ENCODE measurements at places on chromosomes 4 and X.

GRCh38 chrX:115894087-115894486, 276.5 kb upstream of the AGTR2 start:
- peak; percentile 78 for DNase-seq

GRCh38 chr4:95462921-95463320, 85.9 kb downstream of the UNC5C start:
- no peak for DNase-seq

DNA sequence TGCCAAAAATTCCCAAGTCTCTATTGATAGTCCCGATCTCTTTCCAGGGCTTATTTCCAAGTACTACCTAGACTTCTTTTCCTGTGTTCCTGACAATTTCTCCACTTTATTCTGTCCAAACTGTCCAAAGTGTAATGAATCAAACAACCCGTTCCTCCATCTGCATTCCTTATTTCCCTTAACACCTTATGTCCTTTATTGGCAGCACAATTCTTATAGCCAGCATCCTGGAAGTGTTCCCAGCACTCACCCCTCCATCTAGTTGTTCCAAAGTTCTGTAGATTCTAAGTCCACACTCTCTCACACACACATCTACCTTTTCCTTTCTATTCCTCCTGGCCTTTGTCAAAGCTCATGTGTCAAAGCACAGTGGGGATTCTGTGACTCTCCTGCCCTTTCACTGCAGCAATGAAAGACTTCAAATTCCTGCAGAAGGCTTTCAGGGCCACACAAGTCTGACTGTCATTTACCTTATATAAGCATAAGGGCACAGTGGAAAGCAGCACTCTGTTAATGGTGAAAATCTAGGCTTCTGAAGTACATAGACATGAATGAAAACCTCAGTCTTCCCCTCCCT, 22.1 kb downstream of the LIMCH1 start:
- DNase-seq = no peak

DNA sequence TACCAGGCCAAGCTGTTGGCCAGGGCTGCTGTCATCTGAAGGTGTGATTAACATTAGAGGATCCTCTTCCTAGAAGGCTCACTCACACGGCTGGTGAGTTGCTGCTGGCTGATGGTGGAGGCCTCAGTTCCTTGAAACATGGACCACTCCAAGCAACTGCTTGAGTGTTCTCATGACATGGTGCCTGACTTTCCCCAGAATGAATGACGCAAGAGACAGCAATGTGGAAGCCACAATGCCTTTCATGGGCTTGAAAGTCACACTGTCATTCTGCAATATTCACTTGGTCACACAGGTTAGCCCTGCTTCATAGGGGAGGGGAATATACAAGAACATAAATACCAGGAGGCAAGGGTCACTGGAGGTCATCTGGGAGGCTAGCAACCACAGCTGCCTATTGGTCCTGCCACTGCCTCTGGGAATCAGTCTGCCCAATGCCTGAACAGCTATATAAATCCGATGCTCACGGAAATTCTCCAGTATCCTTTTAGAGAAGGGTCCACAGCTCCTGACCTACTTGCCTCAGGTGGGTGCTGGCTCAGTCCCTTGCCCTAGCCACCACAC, 97.1 kb upstream of the MAML3 start:
- no peak for DNase-seq

- DNase-seq = no peak
Observed at GRCh38 chr4:57103051-57103450, 7.1 kb downstream of the IGFBP7 start.

GRCh38 chrX:50765986-50766385, 48.0 kb downstream of the SHROOM4 start:
- DNase-seq = no peak

GRCh38 chr4:40502220-40502619, 127.4 kb downstream of the RBM47 start:
- no peak for DNase-seq

GRCh38 chr4:161342881-161343568, 820.8 kb downstream of the FSTL5 start:
- DNase-seq = no peak

DNA sequence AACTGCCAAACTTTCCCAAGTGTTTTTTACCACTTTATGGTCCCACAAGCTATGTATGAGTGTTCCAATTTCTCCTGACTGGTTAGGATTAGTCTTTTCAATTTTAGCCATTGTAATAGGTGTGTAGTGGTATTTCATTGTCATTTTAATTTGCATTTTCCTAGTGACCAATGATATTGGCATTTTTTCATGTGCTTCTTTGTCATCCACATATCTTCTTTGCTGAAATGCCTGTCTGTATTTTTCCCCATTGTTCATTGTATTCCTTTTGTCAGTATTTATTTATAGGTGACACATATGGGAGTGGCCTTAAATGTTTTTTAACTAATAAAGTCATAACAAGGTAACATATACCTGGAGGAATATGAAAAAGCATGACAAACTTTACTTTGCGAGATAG, 9.2 kb upstream of the UBE2D3 start:
- DNase-seq = no peak

DNA sequence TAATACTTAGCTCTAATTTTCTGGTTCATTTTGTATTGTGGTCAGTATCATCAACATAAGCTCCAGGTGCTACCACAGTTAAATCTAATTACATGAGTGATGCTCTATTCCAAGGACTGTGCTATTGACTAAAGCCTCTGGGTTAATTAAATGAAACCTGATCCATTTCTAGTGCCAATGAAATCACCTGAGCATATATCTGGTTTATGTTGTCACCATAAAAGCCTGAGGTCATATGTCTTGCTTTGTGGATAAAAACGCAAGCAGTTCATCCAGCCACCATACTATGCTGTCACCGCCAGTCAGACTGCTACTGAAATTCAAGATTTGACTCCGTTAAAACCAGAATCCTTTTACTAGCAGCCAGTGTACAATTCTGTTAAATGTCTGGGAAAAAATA, 64.2 kb upstream of the ZNF518B start:
- no peak for DNase-seq

DNA sequence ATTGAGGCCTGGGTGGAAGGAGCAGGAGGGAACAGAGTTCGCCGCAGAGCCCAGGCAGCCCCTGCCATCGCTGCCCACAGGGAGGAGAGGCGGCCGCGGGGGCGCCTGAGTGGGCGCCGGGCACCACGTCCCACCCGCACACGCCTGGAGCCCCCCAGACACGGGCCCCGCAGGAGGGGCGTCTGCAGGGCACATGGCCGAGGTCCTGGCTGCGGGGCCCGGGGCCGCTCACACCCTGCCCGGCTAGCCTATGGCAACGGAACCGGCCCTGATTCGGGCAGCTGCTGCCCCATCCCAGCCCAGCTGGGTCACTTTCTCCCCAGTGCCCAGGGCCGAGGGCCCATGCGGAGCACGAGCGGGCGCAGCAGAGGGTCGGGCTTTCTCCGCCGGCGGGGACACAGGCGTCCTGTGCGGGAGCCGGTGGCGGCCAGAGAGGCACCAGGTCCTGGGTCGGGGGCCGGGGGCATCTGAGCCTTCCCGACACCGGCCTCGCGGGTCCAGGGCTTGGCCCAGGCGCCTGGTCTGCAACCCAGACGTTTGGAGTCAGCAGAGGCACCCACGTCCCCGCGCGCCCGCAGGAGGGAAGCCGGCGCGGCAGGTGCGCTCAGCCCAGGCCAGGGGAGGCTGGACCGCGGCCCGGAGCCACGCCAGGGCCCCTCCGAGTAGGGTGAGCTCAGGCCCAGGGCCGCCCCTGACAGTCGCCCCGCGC, 91.2 kb downstream of the FAM53A start:
- DNase-seq = no peak

- DNase-seq = no peak
Observed at GRCh38 chrX:4239650-4240540, 526.4 kb upstream of the PRKX start.

GRCh38 chrX:29518100-29518499, 697.3 kb upstream of the MAGEB2 start:
- DNase-seq = no peak

- peak; percentile 53 for DNase-seq
Observed at GRCh38 chr4:72701987-72702819, 133.2 kb upstream of the ADAMTS3 start.

DNA sequence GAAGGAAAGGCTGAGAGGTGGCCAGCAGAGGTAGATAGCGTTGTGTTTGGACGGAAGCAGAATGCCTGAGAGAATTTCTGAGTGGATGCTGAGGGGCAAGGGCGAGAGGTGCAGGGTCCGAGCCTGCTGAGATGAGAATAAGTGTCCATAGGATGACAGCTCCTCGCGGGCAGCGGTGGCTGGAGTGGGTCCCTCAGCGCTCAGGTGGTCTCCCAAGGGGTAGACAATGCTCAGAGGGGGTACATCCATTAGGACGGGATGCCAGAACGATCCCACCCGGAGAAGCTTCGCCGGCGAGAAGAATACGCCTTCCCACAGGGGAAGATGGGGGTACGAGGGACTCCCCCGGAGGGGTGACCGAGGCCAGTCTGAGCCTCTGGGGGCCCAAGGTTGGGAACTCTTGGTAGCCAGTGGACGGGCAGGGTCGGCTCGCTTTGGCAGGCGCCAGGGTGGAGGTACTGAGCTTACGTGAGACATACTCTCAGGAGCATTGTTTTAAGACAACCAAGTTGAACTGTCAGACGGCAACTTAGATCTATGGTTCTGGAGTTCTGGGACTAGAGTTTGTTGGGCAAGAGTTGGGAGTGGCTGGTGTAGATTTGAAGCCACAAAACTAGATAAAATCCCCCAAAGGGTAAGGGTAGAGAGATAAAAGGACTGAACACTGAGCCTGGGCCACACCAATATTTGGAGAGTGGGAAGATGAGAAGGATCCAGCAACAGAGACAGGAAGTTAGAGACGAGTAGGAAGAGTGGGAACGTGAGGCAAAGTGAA, 15.8 kb downstream of the BRCC3 start:
- no peak for DNase-seq

DNA sequence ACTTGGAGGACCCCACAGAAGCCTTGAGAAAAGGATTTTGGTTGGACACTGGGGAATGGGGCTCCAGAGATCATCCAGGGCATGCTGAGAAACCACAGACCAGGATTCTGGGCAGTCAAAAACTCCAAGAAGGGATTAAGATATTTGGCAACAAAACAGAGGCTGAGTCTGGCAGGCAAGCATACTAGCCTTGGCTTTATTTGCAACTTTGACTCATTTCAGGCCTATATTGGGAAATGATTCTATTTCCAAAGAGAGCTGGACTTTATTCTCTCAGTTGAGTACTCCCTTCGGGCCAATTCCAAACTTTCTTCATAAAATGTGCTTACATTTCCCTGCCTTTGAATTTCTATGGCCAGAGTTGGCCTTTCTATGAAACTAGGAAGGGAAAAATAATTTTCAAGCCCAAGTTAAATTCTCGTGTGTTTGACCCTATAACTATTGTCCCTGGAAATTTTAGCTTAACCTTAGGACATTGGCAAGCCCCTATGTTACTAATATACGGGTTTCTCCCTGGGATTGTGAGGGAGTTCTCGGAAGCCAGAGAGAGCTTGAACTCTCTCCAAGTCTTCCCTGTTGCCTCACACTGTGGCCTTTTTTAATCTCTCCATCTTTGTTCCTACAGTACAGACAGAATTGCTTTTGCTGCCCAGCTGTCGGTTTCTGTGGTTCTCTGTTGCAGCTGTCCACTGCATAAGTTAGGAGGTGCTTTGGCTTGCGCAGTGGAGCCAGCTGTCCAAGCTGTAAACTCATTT, 112.6 kb upstream of the FAM9A start:
- peak; percentile 30 for DNase-seq

- DNase-seq = no peak
Observed at GRCh38 chr4:137861682-137862081, 329.4 kb upstream of the PCDH18 start.

DNA sequence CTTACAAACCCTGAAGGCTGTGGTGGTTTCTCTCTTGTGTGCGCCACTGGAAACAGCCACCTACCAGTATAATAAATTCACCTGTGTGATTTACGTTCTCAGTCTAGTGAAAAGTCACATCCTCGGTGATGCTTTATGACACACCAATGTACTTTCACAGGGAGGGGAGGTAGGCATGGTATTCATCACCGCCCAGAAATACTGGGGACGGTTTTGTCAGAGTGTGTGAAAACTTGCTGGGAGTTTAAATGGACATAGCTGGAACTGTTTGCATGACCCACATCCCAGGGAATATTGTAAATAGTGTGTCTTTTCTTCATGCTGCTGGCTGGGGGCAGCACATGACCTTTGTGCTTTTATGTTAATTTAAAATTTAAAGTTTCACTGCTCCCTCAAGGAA, 421.8 kb downstream of the MAPK10 start:
- no peak for DNase-seq

GRCh38 chrX:54639346-54640102, 109.5 kb downstream of the GNL3L start:
- peak; percentile 86 for DNase-seq

GRCh38 chr4:162499478-162499877, 335.7 kb upstream of the FSTL5 start:
- DNase-seq = no peak

DNA sequence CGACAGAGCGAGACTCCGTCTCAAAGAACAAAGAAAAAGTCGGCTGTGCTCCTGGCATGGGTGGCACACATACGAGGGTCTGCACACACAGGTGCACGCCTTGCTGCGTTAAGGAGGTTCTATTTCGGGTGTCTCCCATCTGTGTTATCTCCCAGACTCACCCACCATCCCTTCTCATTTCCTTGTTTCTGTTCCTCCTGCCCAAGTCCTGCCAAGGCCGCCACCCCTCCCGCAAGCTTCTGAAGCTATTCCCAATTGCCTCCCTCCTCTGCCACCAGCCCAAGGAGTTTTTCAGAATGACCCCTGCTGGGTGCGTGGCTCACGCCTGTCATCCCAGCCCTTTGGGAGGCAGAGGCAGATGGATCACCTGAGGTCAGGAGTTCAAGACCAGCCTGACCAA, 6.0 kb upstream of the IL3RA start:
- no peak for DNase-seq

DNA sequence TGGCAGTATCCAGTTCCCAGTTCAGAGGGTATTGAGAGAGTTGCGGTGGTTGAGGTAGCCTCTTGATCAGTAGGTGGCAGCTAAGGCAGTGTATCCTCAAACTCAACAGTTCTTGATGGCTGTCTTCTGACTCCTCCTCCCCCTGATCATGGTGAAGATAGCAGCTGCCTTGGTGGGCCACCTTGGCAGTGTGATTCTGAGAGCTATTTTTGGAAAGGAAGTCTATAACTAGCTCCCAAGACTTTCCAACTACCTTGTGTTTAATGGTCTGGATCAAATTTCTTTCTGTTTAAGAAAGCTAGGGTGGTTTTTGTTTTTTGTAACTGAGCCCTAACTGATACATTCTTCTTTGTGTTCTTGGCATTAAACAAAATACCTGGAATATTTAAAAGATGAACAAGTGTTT, 10.5 kb upstream of the TBC1D19 start:
- DNase-seq = no peak

DNA sequence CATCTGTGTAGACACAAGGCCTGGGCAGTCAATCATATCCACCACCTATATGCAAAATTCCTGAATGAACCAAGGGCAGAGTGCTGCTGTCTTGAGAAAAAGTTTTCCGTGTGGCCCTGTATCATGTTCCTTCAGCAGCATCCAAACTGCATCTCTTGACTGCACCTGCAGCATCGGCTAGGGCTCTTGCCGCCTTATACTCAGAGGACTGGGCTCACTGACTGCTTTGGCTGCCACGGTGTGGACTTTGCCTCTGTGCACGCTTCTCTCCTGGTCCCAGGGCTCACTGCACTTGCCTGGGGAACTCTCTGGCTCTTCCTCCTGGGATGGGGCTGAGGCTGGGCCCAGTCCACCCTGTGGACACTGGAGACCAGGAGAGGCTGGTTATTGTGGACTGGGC, 39.5 kb upstream of the STS start:
- no peak for DNase-seq

Measured in midbrain (tissue), 1 donor.